Mucosa of gallbladder (tissue), 1 donor: ENCODE measurements at places on chromosomes 2 and 18. TPM values are rescaled to one million over a fixed set of nuclear protein-coding genes. Genes with fewer than 3 reads are reported as not detected.

RETSAT gene
- total RNA-seq: 86.4 TPM

DNMT3A gene
- total RNA-seq: 51.2 TPM

FAM228A gene
- total RNA-seq: 1.0 TPM

RBM44 gene
- total RNA-seq: 0.55 TPM

SGPP2 gene
- total RNA-seq: 44.8 TPM

ATOH8 gene
- total RNA-seq: 9.0 TPM

SULT1C2 gene
- total RNA-seq: 154 TPM

ASXL3 gene
- 12.2 TPM for total RNA-seq

NOL4 gene
- total RNA-seq: 1.1 TPM

DES gene
- 3,602 TPM for total RNA-seq

DNA sequence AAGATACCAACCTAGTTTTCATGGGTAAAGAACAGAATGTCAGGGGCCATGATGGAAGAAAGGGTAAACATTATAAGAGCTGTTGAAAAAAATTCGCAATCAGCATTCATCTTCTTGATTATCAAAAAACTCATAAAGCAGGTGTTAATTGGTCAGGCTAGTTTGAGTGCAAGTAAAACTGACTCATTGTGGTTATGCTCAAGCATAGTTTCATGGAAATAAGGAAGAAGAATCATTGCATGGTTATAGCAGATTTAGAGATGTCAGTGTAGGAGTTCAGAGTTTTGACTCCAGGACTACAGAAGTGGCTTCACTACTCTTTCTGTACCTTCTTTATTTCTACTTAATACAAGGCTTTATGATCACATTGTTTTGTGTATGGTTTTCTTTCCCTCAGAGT lies 26.9 kb upstream of the CDH19 start:
- DNase-seq: no peak

GRCh38 chr2:71888751-71889445 lies 258.8 kb downstream of the CYP26B1 start:
- DNase-seq: no peak

GRCh38 chr2:241872313-241872642 lies 2.7 kb downstream of the RTP5 start:
- no peak for DNase-seq

DNA sequence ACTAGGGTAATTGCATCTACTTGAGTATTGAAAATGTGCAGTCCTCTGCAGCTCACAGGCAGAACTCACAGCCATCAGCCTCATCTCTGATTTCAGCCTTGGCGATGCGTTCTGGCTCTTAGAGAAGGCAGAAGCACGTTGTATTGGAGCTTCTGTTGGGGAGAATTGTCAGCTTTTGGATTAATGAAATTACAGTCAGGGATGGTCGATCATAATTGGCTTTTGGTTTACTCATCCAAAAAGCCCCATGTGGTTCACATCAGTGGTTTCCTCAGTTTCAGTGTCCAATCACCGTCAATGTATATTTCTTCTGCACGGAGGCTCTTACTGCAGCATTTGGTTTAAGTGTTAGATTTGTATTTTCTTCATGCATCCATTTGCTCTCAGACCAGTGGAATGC lies 218.5 kb upstream of the SOX11 start:
- DNase-seq: no peak

- DNase-seq: no peak
These were observed 473.5 kb downstream of the RIT2 start for GRCh38 chr18:42641996-42642395.

GRCh38 chr2:173963323-173963816 lies 1.8 kb downstream of the SP3 start:
- DNase-seq: peak; percentile 37

DNA sequence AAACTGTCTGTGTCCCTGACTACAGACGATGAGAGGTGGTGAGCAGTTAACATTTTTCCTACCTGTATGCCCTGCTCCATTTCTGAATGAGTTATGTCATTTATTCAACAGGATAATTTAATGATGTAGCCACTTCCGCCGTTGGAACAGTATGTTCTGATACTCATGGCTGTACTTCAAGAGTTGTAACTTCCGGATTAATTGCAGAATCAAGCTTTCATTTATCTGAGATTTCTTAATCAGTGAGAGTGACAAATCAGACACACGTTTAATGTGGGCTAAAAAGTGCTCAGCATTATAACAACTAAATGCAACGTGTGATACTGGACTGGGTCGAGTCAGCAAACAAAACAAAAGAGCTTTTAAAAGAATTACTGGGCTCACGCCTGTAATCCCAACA lies 107.7 kb downstream of the KCTD1 start:
- DNase-seq: no peak

- no peak for DNase-seq
These were observed 30.3 kb downstream of the ZC3H15 start for GRCh38 chr2:186516396-186516795.

- DNase-seq: no peak
These were observed 53.9 kb downstream of the MSH2 start for GRCh38 chr2:47456851-47457250.

GRCh38 chr18:318791-319291 lies 51.0 kb upstream of the THOC1 start:
- no peak for DNase-seq

GRCh38 chr18:39389800-39390379 lies 1824.3 kb upstream of the CELF4 start:
- no peak for DNase-seq

DNA sequence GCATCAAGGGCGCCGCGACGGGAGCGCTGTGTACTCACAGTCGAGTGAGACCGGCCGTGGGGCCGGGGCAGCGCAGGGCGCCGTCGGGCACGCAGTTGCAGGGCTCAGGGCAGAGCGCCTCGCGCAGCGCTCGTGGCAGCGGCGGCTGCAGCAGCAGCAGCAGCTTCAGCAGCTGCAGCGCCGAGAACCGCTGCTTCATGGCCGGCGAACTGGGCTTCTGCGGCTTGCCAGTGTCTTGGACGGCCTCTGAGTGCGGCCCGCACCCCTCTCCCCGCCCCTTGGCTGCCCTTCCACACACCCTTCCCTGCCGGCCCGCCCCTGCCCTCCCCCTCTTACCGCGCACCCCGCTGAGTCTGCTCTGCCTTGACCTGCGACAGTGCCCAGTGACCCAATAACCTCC lies at the start of gene LHCGR:
LHCGR (minus strand) TSS at position 252 of the 400 bp plus-strand sequence; CDS start at position 199, 53 bp downstream.
- DNase-seq: no peak

GRCh38 chr2:62142054-62142453 lies 53.9 kb upstream of the B3GNT2 start:
- DNase-seq: no peak

- DNase-seq: no peak
These were observed 557 bp upstream of the E2F6 start for GRCh38 chr2:11466307-11467128.

- DNase-seq: peak; percentile 43
These were observed at the start of gene L3MBTL4 for GRCh38 chr18:6414723-6415417. Gene L3MBTL4, minus strand, starts transcription at chr18:6414911. Its CDS starts 103,286 bp downstream, at chr18:6311625.

DNA sequence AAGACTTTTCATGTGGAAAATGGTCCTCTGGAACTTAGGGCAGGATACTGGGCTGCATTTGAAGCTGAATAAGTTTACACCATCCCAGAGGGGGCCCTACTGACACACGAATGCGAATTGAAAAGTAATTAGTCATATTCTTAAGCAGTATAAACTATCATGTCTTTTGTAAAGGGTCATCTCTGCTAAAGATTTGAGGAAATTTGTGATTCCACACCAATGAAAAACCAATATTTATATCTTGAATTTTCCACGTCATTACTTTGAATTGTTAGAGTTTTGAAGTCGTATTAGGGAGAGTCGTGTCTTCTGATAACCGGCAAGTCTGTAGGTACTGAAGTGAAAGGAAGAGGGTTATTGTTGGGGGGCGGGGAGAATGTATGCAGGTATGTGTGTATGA lies 4.1 kb upstream of the OTX1 start:
- DNase-seq: no peak

DNA sequence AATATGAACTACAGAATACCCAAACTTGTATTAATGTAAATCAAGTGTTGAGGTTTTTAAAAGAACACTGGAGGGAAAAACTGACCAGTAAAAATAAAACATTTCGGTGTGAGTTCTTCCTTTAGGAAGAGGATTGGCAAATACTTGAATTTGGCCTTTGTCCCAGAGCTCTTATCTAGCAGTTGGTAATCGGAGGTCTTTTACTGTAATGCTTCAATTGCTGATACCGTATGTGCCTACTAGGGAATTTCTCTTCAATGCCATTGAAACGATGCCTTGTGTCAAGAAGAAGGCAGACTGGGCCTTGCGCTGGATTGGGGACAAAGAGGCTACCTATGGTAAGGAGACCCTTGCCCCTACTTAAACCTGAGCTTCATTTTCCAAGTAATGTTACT lies 4.1 kb downstream of the RRM2 start:
- DNase-seq: no peak

- DNase-seq: no peak
These were observed 221.3 kb upstream of the RAB6C start for GRCh38 chr2:129757915-129758783.

DNA sequence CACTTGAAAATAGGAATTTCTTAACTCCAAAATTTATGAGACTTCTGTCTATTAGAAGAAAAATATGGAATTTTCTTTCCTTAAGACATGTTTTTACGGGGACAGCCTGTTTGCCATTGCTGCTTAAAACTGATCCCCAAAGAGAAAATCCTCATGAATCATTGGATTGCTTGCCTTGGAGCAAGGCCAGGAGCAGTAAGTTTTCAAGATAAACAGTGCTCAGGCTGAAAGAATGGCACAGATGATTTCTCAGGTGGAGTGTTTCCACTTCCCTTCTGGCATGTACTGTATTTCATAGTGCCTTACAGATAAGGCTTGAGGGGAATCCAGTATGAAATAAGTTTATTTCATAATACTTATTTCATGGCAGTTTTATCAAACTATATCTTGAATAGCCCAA lies 74.3 kb upstream of the MMADHC start:
- DNase-seq: peak; percentile 33

DNA sequence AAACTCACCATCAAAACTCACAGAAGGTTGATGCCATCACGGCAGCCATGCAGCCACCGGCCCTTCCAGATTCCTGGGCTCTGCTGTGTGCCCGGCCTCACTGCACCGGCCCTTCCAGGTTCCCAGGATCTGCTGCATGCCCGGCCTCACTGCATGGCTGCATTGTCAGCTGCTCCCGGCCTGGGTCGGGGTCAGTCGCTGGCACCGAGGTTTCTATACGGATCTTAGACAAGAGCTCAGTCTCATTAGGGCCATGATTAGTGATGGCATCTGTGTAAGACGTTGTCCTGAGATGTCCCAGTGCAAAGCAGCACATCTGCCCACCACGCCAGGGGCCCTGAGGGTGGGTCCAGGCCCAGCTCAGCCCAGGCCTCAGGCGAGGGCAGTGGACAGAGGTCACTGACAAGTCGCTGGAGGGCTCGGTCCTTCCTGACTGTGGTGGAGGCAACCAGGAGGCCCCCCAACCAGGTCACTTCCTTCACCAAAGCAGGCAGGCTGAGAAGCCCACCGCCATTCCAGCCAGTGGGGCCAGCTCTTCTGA lies 29.4 kb downstream of the TMEM18 start:
- DNase-seq: peak; percentile 8

GRCh38 chr2:160194946-160195345 lies 5.1 kb downstream of the ITGB6 start:
- no peak for DNase-seq

- no peak for DNase-seq
These were observed 65.7 kb downstream of the FMNL2 start for GRCh38 chr2:152400607-152401214.

DNA sequence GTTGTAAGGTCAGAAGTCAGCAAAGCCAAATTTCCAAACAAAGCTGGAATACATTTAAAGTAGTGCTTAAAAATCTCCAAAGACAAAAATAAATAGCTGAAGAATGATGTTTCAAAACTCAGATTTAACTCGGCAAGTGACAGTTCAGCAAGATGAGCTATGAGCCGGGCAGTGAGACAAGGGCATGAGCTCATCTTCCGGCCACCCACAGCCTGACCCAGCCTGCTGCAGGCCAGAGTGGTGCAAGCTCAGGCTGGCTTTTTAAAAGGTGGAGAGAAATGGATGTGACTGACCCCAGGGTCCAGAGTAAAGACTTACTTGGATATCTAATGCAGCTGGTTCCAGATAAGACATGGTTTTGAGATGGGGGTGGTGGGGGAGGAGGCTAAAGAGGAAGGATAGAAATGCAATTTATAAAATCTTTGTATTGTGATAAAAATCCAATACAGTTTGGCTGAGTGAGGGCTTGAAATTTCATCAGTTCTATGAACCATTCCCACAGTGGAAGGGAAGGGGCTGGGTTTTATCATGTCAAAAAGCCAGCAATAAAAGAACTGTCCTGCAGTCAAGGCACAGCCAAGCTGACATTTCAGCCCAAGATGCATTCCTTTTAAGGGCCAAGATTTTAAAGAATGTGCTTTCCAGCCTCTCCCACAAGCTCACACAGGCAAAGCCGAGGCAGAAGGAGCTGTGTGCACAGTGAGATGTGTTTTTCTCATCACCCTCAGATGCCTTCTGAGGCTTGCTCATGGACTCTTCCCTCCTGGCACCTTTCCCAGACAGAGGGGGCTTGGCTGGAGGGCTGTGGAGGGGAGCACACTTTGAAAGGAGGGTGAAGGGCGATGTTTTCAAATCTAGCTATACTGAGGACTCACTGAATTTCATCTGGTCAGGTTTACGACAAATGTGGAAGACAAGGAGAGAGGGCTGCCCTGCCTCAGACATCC lies 97.9 kb upstream of the KLHL29 start:
- peak; percentile 34 for DNase-seq

DNA sequence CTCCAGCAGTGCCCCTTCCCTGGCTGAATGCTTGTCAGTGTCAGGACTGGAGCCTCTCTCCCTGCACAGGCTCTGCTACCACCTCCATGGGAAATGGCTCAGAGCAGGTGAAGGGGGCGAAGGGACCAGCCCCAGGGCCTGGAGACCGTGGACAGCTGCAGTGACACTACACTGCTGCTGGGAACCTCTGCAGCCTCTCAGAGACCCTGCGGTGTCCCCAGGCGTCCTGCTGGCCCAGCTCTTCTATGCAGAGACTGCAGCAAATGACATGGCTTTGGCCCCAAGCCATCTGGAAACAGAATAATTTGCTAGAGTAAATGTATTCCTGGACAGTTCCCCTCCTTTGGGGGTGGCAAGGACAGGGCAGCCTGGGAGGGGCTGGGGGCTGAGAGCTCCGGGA lies 53.2 kb downstream of the CIB4 start:
- no peak for DNase-seq

DNA sequence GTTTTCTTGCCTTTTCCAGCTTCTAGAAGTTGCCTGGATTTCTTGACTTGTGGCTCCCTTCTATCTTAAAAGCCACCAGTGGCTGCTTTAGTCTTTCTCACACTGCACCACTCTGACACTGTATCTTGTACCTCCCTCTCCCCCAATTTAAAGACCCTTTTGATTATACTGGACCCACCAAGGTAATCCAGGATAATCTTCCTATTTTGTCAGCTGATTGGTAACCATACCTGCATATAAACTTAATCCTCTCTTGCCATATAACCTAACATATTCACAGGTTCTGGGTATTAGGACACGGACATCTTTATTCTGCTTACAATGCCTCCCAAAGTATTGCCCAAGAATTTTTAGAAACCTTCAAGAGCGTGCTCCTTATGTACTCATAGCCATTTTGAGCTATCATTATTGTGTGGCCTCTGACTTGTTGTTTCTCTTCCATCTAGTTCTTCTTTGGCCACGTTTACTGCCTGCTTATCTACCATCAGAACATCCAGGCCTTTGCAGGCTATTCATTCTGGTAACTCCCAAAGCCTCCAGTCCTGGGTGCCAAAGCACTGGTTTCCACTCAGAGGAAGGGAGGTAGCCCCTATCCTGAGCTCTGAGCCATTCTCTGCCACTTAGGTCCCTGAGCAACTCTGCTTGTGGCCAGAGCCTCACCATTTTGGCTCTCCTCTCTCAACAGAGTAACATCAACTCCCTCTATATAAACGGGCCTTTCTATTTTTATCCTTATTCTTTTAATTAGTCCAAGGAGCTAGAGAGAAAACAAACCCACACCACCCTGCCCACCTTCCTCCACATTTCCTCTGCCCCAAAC lies 70.8 kb downstream of the MYO3B start:
- DNase-seq: no peak

- no peak for DNase-seq
These were observed 650 bp downstream of the CCBE1 start for GRCh38 chr18:59696311-59697235.
